NCI-H510A (cell line): ENCODE measurements at places on chromosomes 11 and 22.

GRCh38 chr11:28922386-28922981, 814.3 kb downstream of the METTL15 start:
- no peak for DNase-seq

DNA sequence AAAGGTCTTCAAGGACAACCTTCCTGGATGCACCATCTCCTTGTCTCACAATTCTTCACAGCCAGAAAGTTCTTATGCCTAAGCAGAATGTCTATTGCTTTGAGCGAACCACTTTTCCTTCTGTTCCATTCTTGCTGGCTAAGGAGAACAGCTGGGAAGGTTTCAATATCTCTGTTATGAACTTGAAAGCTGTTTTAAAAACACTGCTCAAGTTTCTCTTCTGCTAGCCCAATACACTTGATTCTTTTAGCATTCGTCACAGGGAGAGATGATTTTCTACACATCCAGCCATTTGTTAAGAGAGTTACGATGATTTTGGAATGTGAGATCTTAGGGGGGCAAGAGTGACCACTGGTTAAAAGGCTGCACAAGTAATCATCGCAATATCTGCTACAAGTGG, 249.3 kb downstream of the KIRREL3 start:
- DNase-seq = no peak

DNA sequence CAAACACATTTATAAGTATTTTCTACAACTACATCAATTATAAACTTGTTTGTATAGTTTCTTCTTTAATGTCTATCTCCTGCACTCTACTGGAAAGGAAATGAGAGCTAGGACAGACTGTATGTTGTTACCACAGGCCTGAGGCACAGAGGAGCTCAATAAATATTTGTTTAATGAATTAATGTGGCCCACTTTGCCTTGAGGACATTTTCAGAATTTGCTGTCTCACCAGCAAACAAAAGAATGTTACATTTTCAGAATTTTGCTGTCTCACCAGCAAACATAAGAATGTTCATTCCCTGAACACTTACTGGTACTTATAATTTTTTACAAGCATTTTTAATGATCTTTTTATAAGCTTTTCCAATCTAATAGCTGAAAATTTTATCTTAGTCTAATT, 41.9 kb upstream of the WNT7B start:
- no peak for DNase-seq

DNA sequence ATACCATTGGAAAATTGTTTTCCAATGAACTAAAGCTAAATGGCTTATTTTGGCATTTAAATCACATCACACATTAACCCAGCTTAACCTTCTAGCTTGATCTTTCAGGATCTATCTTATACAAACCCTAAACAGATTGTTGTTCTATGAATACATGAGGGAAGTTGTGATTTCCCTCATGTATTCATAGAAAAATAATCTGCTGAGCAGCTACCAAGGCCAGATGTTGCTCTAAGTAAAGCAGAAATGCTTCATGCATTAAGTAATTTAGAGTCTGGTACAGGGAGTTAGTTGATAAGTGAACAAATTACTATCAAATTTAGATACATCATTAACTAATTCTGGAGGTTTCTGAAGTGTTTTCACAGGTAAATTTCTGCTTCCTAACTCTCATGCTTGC, 204.6 kb upstream of the ANO3 start:
- no peak for DNase-seq

DNA sequence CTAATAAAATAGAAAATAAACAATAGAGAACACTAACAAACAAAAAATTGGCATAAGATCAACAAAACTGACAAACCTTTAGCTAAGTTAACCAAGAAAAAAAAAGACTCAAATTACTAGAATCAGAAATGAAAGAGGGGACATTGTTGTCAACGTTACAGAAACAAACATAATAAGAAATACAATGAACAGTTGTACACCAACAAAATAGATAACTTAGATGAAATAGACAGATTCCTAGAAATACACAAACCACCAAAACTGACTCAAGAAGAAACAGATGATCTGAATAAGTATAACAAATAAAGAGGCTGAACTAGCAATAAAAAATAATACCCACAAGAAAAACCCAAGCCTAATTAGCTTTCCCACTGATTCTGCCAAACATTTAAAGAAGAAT, 34.7 kb upstream of the TMPRSS4 start:
- DNase-seq = no peak

- DNase-seq = no peak
Observed at GRCh38 chr11:9396310-9396709, 11.9 kb downstream of the IPO7 start.

GRCh38 chr11:8111636-8112035, 30.6 kb downstream of the TUB start:
- no peak for DNase-seq

GRCh38 chr11:122113836-122114825, 1.9 kb downstream of the BLID start:
- no peak for DNase-seq

- no peak for DNase-seq
Observed at GRCh38 chr22:46100401-46101105, 49.8 kb upstream of the PPARA start.

- DNase-seq = peak; percentile 12
Observed at GRCh38 chr11:116276051-116277044, 496.4 kb downstream of the BUD13 start.

DNA sequence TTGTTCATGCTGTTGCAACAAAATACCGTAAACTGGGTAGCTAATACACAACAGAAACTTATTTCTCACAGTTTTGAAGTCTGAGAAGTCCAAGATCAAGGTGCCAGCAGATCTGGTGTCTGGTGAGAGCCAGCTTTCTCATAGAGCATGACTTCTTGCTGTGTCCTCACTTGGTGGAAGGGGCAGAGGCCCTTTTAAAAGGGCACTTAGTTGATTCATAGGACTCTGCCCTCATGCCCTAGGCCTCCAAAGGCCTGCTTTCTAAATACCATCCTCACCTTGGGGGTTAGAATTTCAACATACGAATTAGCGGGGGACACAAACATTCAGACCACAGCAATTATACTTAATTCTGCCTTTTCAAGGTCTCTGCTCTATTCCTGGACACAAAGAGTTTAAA, 52.3 kb upstream of the FDX1 start:
- DNase-seq = no peak

GRCh38 chr11:965206-965775, 39.6 kb downstream of the AP2A2 start:
- no peak for DNase-seq

GRCh38 chr11:64518928-64519327, 72.1 kb upstream of the SLC22A12 start:
- DNase-seq = no peak

DNA sequence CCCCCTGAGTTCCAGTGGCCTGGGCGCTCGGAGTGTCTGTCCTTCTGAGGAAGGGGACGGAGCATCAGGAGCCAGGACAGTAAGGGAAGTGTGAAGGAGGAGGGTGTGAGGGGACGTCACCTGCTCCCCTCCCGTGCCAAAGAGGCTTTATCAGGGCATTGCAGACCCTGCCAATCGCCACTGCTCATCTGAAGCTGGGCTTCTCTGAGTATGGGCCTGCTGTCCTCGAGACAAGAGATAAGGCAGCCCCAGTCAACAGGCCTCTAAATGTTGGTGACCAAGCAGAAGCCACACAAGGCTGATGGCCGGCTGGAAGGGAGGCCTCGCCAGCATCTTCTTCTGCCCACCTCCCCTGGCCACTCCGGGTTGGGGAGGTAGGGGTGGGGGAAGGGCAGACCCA, 29.8 kb downstream of the LIF start:
- no peak for DNase-seq

DNA sequence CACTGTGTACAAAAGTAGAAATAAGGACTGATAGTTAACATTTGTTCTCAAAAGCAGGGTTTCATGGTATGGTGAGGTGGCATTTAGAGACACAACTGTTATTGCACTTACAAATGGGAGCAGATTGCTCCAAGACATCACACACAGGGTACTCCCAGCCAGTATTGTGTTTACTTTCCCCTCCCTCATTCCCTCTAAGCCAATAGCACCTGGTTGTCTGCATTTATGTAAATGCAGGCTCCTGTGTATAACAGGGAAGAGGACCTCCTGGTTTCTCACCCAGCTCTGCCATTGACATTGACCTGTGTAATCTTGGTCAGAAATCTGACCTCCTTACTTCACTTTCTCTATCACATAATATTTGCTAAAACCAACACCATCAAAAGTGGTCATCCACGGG, 154.4 kb downstream of the NAV2 start:
- DNase-seq = peak; percentile 22

DNA sequence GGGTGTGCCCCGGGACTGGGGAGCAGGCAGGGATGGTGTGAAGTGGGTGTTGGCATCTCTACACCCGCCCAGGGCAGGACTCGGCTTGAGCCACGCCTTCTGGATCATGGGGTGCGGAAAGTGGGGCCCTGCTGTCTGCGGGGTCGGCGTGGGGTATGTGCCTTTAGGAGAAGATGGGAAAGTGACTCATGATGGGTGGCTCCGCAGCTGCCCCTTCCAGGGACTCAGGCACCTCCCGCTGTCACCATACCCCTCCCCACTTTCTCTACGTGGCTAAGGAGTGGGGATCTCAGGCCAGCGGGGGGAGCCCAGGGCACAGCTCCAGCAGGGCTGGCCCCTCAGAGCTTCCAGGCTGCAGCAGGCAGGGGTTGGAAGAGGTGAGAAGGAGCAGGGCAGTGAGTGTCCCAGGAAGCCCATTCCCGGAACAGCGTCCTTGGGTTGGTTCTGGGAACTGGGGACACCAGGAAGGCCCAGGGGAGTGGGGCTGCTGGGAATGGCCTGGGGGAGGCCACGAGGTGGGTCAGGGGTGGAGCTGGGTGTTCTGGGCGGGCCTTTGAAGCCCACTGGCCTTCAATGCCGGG, 102.9 kb upstream of the FGF3 start:
- no peak for DNase-seq

DNA sequence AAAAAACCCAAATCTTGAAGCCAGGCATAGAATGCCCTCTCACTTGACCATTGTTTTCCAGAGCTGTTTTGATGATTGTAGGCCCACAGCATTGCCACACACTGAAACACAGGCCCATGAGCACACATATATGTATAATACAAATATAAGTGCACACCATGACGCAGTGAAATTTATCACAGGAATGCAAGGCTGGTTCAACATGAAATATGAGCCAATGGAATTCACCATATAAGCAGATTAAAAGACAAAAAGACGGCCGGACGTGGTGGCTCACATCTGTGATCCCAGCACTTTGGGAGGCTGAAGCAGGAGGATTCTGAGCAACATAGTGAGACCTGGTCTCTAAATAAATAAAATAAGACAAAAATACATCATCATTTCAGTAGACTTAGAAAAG, 9.4 kb upstream of the RNH1 start:
- no peak for DNase-seq

DNA sequence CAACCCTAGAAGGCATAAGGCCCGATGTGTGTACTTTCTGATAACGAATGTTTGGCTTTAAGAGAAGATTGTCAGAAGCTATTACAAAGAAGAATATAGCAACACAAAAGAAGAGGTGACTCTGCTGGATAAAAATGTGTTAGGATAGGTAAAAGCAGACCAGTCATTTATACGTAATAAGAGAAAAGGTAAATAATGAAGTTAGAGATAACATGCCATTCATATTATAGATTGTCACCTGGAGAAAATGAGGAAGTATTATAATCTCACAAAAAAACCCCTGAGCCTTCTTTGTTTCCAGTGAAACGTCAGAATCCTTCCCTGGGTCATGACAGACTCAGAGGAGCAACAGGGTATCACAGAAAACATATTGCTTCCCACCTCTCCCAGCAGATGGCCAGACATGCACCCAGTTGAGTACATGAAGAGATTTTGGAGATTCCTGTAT, 36.1 kb downstream of the PPFIA1 start:
- no peak for DNase-seq

- DNase-seq = no peak
Observed at GRCh38 chr11:70489276-70489675, 90.9 kb downstream of the CTTN start.

GRCh38 chr11:114130115-114130576, 70.6 kb downstream of the ZBTB16 start:
- no peak for DNase-seq

- DNase-seq = no peak
Observed at GRCh38 chr22:36817525-36817848, 652 bp upstream of the PVALB start.

GRCh38 chr22:35648066-35649025, at the start of gene APOL6:
APOL6 (plus strand) TSS chr22:35648446; CDS start chr22:35656426, 7,980 bp downstream.
- no peak for DNase-seq

DNA sequence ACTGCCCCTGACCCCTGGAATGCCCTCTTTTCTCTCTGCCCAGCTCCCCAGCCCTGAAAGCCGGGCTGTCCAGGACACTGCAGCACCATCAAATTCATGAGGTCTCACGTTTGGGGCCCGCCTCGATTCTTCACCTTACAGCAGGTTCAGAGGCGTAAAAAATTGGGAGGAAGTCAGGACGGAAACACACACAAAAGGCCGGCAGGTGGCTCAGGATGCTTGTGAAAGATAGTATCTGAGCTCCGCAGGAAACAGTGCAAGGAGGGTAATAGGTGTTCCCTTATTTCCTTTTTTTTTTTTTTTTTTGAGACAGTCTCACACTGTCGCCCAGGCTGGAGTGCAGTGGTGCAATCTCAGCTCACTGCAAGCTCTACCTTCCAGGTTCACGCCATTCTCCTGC, 4.1 kb downstream of the RFPL2 start:
- no peak for DNase-seq

DNA sequence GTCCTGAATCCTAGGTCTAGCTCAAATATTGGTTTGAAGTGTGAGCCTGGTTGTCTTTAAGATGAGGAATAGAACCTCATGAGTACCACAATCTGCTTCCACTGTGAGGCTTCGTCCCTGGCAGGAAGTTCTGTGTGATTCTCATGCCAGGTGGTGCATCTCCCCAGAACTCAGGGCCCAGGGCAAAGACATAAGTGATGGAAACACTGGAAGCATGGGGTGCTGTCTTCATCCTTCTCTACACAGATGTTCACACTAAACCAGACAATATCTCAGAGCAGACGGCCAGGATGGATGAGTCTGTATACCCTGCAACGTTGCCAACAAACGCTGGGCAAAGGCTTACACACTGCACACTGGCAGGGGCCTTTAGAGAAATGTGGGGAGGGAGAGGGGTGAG, 475.9 kb upstream of the B3GAT1 start:
- DNase-seq = no peak

GRCh38 chr11:102603091-102603490, 22.0 kb downstream of the MMP20 start:
- no peak for DNase-seq

- no peak for DNase-seq
Observed at GRCh38 chr11:96338910-96339705, 3.9 kb downstream of the MAML2 start.

GRCh38 chr11:22584976-22585375, 40.6 kb downstream of the FANCF start:
- no peak for DNase-seq

GRCh38 chr11:46277622-46278386, at the start of gene CREB3L1:
CREB3L1 (plus strand) TSS chr11:46277662; CDS start chr11:46278112, 450 bp downstream.
- DNase-seq = no peak

- DNase-seq = no peak
Observed at GRCh38 chr11:109733245-109733644, 311.3 kb downstream of the C11orf87 start.

DNA sequence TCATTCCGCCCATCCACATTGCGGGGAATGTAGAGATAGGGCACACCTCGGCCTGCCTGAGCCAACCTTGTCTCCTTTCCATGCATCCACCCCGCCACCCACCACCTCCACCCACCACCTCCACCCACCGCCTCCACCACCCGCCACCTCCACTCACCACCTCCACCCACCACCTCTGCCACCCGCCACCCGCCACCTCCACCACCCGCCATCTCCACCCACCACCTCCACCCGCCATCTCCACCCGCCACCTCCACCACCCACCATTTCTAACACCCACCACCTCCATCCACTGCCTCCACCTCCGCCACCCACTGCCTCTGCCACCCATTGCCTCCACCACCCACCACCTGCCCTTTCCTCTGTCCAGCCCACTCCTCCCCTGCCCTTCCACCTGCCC, 78.4 kb downstream of the IGLL1 start:
- DNase-seq = no peak
